CD4-positive, alpha-beta memory T cell (primary cell): ENCODE measurements at places on chromosomes 4 and X.

DNA sequence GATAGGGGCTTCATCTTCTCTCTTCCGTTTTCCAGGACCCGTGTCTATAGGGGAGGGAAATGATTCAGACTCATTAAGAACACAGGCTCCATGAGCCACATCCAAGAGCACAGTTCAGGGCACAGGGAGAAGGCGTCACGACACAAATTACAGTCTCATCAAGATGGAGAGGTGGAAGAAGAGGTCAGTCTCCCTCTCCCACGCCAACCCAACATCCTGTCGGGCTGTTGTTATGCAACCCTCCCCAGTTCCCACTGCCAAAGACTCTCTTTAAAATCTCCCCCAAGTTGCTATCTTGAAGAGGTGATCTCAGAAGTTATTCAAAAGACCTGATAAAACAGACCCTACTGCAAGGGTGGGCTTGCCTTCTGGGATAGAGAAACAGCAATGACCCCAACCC, 12.6 kb downstream of the ZMYM3 start:
- DNase-seq = no peak

DNA sequence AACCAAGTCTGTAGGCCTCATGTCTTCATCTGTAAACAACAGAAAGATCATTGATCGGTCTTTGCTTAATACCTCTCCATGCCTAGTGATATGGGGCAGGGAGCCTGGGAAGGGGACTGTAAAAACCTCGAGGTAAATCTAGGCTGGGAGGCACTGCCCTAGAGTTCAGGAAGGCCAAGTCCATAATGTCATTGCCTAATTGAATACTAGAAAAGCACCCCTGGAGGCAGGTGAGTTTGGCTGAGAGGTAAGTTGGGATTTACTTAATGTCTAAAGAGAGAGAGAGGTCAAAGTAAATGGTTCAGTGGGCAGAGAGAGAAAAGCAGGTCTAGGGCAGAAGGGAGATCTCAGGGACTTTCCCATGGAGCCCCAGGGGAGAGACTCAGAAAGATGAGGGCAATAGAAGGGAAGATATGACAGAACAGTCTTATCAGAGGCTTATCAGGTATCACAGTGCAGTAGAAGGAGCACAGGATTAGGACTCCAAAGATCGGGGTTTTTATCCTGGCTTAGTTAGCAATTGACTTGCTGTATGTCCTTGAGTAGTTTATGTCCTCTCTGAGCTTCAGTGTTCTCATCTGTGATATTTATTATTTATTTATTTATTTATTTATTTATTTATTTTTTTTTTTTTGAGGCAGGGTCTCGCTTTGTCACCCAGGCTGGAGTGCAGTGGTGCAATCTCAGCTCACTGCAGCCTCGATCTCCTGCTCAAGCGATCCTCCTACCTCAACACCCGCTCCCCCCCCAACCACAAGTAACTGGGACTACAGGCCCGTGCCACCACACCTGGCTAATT, 85.2 kb downstream of the SLC16A2 start:
- DNase-seq = no peak

- DNase-seq = no peak
Measured at GRCh38 chr4:98739751-98740150, 81.3 kb upstream of the TSPAN5 start.

DNA sequence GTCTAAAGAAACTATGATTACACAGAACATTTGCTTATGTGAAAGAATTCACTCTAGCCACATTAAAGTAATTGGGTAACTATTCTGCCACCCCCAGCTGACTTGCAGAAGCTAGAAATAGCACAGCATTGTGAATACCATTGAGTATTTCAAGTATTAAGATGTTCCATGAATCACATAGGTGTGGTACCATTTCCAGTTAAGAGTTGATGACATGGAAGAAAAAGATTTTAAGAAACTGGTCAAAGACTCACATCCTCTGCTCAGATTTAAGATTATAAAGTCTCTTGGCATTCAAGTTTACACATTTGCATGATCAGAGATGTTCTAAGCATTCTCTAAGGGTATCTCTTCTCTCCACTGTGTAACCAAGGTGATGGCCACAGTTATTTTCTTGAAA, 287.5 kb downstream of the CAMK2D start:
- no peak for DNase-seq

DNA sequence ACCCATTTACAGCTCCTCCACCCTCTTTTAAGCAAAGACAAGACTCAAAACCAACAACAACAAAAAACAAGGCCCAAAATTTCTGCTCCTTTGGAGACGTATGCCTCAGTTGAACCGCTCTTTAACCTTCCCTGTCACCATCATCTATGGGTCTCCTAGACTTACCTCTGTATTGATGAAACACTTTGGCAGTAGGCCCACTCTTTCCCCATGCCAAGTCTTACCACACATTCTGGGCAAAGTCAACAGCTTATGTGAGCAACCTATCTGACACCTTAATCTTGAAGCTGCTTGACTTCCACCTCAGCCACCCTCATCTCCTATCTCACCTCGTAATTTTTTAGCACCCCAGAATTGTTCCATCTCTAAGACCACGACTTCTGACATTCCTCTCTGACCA, 99.7 kb upstream of the CXorf66 start:
- no peak for DNase-seq

DNA sequence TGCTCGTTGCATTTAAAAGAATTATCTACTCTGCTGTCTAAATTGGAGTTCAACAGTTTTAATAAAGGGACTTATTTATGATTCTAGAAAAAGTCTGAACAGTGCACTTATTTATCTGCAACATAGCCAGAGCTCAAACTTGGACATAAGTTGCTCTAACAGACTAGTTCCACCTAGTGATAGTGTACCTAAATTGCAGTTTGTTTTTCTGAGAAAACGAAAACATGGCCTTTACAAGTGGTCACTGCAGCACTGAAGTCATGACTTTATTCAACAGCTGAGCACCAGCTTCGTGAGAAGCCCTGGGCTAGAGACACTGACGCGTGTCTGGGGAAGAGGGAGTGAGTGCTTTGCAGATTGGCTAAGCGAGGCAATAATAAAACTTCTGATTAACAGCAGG, 77.3 kb upstream of the IGSF1 start:
- no peak for DNase-seq

GRCh38 chr4:3384771-3385710, 56.7 kb upstream of the HGFAC start:
- DNase-seq = no peak

DNA sequence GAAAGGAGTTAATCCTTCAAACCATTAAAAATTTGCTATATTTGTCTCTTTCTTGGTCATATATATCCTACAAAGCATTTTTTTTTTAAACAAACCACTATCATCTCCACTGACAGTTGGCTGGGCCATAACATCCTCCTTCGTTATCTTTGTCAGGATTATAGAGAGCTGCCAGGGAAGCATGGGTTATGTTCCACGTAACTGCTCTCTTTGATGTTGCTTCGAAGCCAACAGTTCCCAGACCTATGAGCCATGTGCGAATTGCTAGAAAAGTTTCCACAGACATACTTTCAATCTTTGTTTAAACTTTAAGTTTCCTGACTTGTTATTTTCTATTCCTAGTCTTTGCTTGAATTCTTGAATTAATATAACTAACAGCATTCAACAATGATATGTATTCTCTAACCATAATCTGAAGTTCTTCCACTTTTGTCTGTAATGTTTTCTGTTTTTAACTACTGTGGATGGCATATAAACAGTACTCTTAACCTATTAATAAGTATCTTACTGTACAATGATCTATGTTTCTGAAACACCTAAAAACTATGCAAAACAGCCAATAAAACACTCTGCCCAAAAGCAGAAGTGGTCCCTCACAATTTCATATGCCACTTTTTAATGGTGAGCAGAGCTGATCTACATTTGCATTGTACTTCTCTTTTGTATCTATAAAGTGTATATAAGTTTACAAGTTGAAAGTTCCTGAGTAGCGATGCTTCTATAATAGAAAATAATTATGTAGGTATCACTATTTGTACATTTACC, 37.9 kb downstream of the EREG start:
- DNase-seq = no peak

DNA sequence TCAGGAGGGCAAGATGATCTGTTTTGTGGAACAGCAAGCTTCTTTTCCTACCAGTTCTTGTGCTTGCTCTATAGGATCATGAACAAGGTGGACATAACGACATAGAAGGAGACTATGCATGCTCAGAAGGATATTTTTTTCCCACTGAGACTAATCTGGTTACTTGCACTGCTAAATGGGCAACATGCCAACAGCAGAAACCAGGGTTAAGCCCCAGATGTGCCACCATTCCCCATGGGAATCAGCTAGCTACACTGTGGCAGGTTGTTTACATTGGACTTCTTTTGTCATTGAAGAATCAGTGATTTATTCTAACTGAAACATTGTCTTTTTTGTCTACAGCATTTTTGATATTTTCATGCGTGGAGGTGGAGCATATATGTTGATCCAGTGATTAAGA, 165.6 kb downstream of the C4orf33 start:
- DNase-seq = no peak

GRCh38 chr4:130071746-130072145, 975.8 kb downstream of the C4orf33 start:
- no peak for DNase-seq

DNA sequence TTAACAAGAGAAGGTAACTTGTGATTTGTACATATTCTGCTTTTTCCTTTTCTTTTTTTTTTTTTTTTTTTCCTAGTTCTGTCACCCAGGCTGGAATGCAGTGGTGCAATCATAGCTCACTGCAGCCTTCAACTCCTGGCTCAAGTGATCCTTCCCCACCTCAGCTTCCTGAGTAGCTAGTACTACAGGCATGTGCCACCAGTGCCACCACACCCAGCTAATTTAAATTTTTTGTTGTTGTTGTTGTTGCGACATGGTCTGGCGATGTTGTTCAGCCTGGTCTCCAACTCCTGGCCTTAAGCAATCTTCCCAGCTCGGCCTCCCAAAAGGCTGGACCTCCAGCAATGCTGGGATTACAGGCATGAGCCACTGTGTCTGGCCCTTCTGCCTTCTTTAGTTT, 1.5 kb upstream of the TACR3 start:
- DNase-seq = no peak

- no peak for DNase-seq
Measured at GRCh38 chr4:56181140-56181953, 205.9 kb downstream of the AASDH start.

DNA sequence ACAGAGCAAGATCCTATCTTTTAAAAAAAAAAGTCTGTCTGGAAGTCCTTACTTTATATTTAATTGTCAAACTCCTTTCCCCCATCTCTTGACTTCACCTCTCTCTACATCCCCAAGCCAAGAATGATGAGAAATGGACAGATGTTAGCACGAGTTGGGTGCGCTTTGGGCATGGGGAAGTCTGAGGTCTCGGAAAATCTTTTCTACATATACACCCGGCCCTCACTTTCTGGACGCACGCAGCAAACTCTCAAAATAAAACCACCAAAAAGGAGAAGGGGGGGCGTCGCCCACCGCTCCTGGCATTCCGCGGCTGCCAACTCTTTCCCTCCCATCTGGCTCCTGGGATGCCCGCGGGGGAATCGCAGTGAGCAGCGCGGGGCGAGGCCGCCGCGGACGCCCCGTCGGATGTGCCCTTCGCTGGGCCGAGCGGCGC, 756 bp downstream of the IGFBP7 start:
- no peak for DNase-seq

GRCh38 chrX:151177141-151178027, 1.0 kb downstream of the GPR50 start:
- no peak for DNase-seq

DNA sequence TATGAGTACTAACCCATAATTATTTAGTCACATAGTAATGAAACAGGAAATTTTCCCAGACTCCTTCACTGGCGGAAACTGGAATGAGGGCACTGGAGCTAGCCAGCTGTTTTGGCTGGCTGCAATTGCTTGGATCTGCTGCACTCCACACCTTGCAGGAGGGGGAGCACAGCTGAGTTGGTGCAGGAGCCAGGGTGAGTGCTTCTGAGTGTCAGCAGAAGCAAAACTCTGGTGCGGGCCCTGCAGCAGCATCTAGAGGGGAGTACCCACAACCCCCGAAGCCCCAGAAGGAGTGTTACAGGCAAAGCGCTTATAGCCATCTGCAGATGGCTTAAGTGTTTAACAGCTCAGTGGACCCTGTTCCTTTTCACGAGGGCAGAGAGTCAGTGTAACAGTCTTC, 96.1 kb downstream of the RPA4 start:
- no peak for DNase-seq

DNA sequence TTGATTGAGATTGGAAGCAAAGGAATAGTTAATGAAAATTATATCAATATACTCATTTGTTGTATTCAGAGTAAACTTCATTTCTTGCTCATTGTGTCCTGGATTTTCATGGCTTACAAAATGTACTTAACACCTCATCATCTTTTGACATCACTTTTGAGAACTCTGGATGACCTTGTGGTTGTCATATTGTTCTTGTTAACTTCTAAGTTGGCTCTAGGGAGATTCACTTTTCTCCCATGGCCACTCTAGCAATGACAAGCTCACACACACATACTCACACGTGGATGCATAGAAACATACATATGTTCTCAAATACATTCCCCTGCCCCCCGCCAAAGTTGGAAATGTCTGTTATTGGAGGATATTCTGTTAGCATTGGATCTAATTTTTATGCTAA, 15.3 kb downstream of the PHEX start:
- no peak for DNase-seq

- DNase-seq = no peak
Measured at GRCh38 chrX:150236327-150236726, 126.8 kb upstream of the MAMLD1 start.

DNA sequence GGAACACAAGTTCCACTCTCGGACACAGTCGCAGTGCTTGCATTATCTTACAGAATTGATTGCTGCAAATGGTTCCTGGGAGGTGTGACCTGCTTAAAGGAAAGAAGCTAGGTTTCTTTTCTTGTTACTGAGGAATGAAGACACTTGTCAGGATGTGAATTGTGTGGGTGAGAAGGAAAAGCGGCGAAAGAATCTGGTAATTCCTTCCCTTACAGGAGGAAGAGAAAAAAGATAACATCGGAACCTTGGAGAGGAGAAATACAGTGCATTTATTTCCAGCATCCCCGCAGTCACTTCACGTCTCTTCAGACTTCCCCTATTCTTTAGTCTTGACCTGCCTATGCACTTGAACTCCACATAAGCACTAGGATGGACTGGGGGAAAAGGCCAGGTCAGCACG, 389 bp upstream of the CCSER1 start:
- DNase-seq = no peak

DNA sequence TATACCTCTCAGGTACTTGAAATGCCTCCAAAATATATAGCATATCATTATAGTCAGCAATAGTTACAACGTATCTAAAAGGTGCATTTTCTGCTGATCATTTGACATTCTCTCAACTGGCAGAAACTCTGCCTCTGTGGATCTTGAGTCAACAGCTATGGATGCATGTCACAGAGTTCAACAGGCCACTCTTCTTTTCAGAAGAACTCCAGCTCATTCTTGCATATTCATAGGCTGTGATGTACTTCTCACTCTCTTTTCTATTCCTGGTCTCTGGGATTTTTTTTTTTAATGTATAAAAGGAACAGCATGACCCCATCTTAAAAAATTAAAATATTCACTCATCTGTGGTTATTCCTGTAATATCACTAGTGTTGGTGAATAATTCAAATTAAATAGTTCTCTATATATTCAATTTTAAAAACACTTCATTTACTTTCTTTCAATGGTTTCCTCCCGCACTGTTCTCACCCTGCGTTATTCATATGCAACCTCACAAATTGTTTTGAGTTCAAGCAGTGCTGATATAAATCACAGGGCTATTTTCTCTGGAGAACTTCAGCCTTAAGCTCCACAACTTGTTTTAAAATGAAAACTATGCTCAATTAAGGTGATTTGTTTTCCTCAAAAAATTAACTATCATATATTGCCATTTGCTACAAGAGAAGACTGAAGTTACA, 1111.2 kb upstream of the ADGRL3 start:
- DNase-seq = no peak

GRCh38 chrX:139224953-139225665, 305.4 kb upstream of the F9 start:
- no peak for DNase-seq

GRCh38 chr4:138115053-138115452, 127.1 kb downstream of the SLC7A11 start:
- DNase-seq = no peak
